ENCODE measurements at places on chromosomes 2 and 18.

DNA sequence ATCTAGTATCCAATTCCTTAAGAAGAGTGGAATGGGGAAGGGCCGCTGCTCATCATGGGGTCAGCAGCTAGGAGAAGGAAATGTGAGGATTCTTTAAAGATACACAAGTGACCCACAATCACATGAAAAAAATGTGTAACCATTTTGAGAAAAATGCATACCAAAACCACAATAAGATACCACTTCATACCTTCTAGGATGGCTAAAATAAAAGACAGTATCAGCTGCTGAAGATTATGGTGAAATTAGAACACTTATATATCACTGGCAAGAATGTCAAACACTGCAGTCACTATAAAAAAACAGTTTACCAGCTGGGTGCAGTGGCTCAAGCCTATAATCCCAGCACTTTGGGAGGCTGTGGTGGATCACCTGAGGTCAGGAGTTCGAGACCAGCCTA lies 67.9 kb downstream of the C2orf74 start:
- no peak for DNase-seq

DNA sequence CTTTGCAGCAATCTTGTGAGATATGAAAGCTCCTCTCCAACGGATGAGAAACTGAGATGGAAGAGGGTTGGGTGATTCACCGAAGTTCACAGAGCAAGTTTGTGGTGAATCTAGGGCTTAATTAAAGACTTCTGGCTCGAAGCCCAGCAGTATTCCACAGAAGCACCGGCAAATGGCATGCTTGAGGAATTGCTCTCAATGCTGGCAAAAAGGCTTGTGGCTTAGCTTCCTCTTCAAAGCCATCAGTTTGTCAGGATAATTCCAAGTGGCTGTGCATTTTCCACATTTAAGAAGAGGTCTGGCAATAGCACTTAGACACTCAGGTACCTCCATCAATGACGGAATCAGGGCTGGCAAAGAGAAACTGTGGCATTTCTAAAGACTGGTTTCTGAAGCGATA lies 98.7 kb upstream of the SLC66A3 start:
- peak; percentile 21 for DNase-seq

DNA sequence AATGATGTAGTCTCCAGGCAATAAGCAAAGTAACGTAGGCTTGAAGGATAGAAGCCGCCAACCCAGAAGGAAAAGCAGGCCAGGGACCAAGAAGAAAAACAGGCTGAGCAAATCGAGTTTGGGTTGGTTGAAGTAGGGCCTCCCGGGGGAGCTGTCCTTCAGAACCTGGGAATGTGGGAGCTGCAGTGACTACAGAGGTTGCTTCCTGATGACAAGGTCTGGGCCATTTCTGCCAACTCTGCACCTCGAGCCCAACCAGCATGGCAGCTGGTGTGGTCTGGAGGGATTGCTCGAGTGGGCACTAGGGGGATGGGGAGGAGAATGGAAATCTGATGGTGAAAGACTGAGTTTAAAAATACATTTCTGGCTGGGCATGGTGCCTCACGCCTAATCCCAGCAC lies 14.1 kb downstream of the ACMSD start:
- no peak for DNase-seq

- peak; percentile 28 for DNase-seq
Observed at GRCh38 chr2:127024769-127025358, 82.1 kb downstream of the BIN1 start.

GRCh38 chr2:143225931-143226330 lies 96.7 kb downstream of the ARHGAP15 start:
- DNase-seq: no peak

GRCh38 chr2:213723707-213724106 lies 439.4 kb downstream of the SPAG16 start:
- no peak for DNase-seq

DNA sequence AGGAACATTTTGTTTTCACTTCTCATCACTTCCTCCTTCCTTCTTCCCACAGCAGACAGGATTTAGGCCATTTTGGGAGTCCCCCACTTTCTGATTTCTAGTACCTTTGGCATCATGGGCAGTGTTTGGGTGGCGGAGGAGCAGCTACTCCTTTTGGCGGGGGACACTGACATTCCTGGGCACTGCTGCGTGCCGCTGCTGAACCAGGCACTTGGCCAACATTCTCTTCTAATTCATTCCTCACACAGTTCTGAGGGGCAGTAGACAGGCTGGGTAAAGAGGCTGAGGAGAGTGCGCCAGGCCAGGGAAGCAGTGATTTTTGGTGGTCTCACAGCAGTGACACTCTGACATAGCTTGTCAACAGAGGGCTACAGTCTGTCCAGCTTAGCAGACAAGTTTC lies 270.2 kb downstream of the LOXHD1 start:
- no peak for DNase-seq

DNA sequence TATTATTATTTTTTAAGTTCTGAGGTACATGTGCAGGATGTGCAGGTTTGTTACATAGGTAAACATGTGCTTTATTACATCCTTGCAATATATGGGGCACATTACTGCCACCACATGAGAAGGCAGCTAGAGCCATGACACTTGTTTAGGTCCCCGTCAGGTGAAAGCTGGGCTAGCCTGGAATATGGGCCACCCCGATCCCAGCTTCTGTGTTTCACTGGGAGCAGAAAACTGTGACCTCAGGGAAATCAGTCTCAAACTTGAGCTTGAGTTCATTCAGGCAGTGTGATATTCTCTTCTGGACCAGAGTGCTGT lies 176.9 kb downstream of the PIK3C3 start:
- no peak for DNase-seq

- no peak for DNase-seq
Observed at GRCh38 chr2:201837824-201838431, 31.6 kb downstream of the CDK15 start.

DNA sequence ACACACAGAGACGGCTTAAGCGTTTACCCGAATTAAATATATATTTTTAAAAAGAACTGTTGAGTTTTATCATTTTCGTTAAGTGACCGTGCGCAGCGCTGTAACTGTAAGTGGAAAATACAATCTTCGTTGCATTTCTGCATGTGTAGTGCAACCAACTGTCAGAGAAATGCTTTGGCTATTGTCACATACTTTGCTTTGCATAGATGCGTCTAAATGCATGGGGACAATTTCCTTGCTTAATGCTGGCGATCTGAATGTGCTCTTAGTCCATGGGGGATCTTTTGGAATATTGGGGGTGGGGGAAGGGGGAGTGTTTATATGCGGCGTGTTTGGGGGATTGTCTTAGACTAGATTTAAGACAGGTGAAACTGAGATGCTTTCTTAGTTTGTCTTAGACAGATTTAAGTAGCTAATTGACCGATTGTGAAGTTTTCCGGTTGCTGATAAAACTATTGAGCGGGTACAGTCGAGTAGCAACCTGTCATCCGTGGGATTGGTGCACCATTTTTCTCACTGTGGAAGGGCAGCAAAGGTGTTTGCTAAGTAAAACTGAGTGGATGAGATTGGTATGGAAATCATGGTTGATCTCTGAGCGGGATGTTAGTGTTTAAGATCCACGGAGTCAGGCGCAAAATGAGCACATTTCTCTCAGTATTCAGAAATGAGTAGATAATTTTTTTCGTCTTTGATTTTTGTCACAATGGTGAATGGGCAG lies 476 bp downstream of the VSNL1 start:
- no peak for DNase-seq

- peak; percentile 49 for DNase-seq
Observed at GRCh38 chr2:85132834-85133637, at the start of gene TCF7L1. TCF7L1 (plus strand) TSS chr2:85133392; CDS start chr2:85133685, 293 bp downstream.

GRCh38 chr2:55598056-55598795 lies 19.2 kb downstream of the PPP4R3B start:
- DNase-seq: no peak

GRCh38 chr2:74632209-74632938 lies 15.8 kb downstream of the M1AP start:
- no peak for DNase-seq

GRCh38 chr2:239788576-239789098 lies 236.5 kb downstream of the NDUFA10 start:
- no peak for DNase-seq

GRCh38 chr18:13625355-13625754 lies 101.0 kb downstream of the FAM210A start:
- DNase-seq: no peak

GRCh38 chr2:179444056-179444455 lies 179.4 kb upstream of the SESTD1 start:
- DNase-seq: no peak

DNA sequence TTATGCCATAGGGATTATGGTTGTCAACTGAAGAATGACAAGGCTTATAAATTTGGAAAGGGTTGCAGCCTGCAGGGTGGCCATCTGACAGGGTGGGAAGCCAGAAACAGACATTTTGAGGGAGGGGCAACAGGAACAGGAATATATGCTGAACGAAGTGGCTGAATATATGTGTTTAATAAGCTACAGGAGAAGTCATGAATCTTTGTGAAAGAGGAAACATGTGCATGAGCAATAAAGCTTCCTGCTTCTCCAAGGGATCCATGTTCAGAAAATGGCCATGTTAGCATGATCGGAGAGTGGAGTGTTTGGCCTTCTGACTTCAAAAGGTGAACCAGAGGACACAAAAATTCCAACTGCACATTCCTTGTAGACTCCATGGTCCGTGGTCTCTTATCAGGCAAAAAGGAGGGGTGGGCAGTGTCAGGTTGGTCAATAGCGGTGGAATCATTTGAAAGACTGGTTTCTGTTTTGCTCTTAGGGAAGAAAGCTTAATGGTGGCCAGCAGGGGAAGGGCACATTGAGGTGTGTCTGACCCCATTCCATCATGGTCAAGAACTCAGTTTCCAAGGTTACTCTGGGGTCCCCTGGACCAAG lies 144.1 kb downstream of the SOCS6 start:
- DNase-seq: no peak

- no peak for DNase-seq
Observed at GRCh38 chr2:207161247-207162123, 4.3 kb downstream of the KLF7 start.

DNA sequence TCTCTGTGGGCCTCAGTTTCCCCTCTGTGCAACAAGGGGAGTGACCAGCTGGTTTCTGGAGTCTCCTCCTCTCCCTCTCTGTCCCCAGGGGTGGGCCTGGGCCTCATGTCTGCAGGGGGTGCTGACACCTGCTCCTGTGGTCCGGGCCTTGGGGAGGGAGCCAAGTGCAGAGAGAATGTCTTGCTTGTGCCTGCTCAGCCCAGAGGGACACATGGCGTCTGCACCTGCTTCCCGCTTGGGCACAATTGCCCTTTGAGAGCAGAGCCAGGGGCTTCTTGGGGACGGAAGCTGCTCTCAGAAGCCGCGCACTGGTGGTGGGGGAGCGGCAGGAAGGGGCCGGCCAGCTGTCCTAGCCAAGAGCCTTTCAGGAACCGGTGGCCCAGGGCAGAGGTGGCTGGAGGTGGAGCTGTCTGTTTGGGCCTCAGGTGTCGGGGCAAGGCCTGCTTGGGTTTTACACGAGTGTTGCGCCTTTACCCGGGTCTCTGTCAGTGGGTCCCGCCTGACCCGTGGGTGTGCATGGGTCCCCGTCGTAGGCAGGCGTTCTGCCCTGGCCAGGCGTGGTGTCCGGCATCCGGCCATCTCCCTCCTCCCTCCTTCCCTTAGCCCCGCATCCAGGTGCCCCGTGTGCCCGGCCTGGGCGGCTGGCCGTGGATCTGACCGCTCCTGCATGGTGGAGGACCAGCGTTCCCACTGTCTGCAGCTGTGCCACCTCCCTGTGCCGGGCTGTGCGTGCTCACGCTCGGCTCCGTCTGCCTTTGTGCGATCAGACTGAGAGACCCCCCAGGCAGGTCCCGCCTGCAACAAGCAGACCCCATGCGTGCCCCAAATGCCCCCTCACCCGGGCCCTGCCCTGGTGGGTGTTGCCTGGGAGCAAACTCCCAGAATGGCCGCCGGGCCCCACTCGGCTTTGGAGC lies 4.0 kb downstream of the NEU4 start:
- no peak for DNase-seq

- no peak for DNase-seq
Observed at GRCh38 chr2:241315879-241316631, at the start of gene SEPTIN2. SEPTIN2 (plus strand) TSS chr2:241315925; CDS start chr2:241324233, 8,308 bp downstream.

- DNase-seq: no peak
Observed at GRCh38 chr2:135694711-135695110, 46.9 kb upstream of the UBXN4 start.

DNA sequence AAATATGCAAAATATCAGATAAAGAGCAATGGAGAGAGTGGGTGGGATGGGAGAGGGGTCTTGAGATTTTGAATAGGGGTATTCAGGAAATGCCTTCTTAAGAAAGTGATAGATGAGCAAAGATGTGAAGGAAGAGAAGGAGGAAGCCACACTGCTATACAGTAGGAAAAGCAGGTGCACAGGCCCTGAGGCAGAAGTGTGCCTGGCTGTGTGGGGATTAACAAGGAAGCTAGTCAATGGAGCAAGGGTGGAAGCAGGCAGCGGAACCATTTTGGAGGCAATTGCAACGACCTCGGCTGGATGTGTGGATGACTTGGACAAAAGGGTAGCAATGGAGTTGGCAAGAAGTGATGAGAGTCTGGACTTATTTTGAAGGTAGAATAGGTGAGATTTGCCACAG lies 11.0 kb upstream of the CNGA3 start:
- no peak for DNase-seq

DNA sequence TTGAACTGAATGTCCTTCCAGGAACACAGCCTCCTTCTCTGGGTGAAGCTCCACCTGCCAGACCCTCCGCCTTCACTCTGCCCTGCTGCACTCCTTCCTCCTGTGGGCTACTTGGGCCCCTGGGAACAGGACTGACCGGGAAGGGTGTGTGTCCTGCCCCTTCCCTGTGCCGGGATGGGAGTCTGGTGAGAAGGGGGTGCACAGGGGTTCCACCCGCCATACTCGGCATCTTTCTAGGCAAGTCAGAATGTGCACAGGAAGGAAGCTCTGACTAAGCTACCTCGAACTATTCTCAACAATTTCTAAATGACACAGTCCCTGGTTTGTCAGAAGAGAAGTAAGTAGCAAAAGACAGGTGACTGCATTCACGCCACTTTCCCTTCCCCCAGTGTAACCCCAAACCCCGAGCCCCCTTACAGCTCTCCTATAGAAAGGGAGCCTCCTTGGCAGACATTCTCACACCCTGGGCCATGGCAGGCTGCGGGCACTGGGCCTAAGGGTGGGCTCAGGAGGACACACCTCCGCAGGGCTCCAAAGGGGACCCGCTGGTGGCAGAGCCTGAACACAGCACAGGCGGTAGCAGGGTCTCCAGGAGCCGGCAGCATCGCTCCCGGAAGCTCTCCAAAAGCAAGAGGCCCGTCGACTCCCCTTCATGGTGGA lies 184.1 kb downstream of the HDAC4 start:
- DNase-seq: no peak

DNA sequence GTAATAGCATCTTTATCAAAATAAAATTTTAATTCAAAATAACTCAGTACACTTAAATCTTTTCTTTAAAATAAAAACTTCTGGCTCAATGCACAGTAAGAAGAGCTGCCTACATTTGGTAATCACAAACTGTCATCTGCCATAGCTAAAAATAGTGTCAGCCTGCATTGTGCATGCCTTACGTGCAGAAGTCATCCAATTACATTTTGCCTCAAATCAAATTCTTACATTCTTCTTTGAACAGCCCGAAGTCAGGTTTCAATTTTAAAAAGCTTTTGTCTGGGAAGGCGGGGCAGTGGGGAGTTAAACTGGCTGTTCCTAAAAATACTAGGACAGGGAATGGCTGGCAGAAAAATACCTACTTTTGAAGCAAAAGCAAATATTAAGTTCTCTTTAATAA lies 51.1 kb downstream of the RTN4 start:
- DNase-seq: peak; percentile 39

- DNase-seq: no peak
Observed at GRCh38 chr18:79523206-79523735, 127.5 kb downstream of the NFATC1 start.

- DNase-seq: no peak
Observed at GRCh38 chr2:152571048-152571766, 146.1 kb downstream of the PRPF40A start.

Data from DMS 273 treated with DMSO at 0.1 percent for 48 hours (cell line).